ENCODE measurements at places on chromosomes 13 and 19.
A peak's percentile ranks its signal among the peaks of the same experiment; 100 is the strongest.

DNA sequence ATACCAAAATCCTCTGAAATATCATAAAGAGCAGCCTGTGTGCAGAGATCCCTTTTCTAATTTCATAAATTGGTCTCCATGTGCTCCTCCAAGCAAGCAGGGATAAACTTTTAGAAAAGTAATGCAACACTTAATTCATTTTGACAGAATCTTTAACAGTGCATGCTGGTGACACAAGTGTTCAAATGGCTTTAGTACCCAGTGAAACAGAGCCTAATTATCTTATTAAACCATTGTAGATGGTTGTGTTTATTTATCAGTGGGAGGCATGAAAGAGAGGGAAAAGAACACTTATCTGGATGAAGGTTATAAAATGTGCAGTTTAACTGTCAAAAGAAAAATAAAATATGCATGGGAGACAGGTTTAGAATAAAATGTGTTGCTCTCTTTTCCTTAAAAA is 945.0 kb upstream of the PCDH20 start:
- DNase-seq: no peak

GRCh38 chr19:48738557-48739403 is 1.6 kb downstream of the RASIP1 start:
- DNase-seq: peak; percentile 90

DNA sequence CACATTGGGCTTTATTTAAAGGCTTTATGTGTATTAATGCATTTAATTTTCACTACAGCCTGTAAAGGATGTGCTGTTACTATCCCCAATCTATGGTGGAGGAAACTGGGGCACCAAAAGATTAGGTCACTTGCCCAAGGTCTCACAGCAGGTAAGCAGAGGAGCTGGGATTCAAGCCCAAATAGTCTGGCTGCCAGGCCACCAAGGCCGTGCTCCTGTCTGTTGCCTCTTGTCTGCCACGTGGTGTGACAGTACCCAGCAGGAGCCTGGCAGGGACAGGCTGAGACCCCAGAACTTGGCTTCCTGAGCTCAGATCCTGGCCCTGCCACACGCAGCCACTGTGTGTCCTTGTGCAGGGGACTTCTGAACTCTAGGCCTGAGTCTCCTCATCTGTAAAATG is 4.5 kb downstream of the NTN5 start:
- DNase-seq: no peak

- no peak for DNase-seq
These were observed 6.6 kb upstream of the IFI30 start for GRCh38 chr19:18167011-18167410.

- no peak for DNase-seq
These were observed 49.3 kb downstream of the DLEU7 start for GRCh38 chr13:50794226-50794625.

Measured in activated T-helper 9 cell treated with anti-CD3 and anti-CD28 coated beads, Interleukin-2, amount 50 U/mL, for 16 hours (primary cell).